ENCODE measurements at places on chromosomes 3 and 15.

DNA sequence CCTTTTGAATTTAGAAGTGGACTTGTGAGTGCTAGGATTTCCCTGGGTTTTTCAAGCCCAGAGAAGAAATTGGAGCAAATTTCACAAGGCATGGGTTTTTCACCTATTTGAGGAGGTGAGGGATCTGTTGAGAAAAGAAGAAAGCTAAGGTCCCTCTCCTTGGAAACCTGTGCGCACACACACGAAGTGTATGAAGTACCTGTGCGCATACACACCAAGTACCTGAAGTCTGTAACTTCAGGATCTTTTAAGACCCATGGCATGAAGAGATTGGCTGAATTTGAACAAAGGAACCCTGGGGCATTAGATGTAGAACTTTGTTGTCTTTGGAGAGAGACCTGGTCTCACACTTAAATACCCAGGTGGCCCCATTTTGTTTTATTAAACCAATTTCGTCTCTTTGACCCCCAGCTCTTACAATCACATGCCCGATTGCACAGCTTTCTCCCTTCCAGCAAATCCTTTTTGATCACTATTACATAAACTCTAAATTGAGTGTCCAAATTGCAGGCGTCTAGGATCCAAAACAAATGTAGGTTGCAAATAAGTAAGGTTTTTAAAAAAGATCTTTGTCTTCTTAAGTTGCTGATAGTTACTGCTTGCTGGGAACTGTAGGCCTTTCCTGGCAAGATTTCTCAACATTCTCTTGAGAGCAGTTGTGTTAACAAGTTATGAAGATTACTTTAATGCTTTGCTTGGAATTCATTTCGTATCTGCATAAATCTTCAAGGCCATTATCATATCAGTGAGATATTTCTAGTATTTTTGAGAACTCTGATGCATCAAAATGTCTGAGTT lies 64.3 kb downstream of the CMTM8 start:
- DNase-seq = no peak

GRCh38 chr3:155494332-155494731 lies 200.8 kb upstream of the STRIT1 start:
- no peak for DNase-seq

DNA sequence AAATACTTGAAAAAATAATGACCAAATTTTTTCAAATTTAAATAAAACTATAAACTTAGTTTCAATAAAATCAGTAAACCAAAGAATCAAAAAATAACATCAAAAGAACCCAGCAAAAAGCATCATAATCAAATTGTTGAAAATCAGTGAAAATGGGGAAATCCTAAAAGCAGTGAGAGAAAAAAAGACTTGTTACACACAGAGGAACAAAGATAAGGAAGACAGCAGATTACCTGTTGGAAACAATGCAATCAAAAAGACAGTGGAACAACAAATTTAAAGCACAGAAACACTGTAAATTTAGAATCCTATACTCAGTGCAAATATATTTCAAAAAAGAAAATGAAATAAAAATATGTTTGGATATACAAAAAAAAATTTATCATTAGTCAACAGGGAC lies 156.2 kb upstream of the LMCD1 start:
- DNase-seq = no peak

GRCh38 chr3:145294572-145294971 lies 866.4 kb downstream of the PLOD2 start:
- DNase-seq = no peak

DNA sequence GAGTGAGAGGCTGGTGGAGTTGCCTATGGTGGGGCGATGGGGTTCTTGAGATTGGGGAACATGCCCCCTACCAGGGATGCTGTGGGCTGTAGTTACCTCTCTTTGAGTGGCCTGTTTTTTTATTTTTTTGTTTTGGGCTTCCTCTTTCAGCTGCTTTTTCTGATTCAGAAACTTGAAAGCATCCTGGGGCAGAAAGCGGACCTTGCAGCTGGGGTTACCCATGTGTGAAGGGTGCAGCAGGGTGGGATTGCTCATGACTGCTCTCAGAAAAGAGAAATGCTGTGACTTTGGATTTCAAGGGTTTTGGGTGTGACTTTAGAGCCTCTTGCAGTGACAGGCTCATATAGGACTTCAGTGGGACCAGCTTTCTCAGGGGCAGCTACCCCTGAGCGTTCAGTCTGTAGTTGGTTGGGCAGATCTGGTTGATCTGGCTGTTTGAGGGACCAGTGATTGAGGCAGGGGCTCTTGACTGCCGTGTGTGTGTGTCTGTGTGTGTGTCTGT lies 1.8 kb downstream of the LIMD1 start:
- DNase-seq = no peak

GRCh38 chr15:90884719-90885431 lies 571 bp downstream of the FES start:
- no peak for DNase-seq

DNA sequence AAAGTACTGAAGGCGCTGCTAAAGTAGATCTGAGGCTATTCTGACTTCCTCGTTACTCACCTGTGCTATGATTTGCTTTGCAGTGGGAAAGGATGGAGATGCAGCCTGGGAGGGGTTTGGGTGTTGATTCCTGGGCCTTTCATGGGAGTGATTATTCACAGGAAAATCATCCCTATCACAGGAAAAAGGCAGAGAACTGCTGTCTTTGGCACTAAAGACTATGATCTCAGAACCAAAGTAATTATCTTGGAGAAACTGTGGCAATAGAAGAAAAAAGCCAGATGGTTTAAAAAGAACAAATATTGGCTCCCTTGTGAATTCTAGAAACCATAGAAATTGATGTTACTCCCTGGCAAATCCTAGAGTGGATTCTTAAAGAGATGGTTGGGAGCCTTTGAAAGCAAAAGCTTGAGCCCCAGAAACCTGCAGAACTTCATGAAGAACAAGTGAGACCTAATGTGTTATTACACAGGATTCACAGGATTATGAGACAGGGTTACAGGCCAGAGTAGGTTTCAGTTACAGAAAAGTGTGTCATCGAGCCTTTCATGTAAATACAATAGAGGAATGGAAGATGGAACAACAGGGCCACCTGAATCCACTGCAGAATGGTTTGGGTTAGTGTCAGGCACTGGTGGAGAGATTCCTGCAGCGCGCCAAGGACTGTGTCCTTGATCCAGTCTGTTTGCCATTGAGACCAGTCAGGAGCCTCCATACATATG lies 85.7 kb downstream of the OXNAD1 start:
- DNase-seq = no peak

DNA sequence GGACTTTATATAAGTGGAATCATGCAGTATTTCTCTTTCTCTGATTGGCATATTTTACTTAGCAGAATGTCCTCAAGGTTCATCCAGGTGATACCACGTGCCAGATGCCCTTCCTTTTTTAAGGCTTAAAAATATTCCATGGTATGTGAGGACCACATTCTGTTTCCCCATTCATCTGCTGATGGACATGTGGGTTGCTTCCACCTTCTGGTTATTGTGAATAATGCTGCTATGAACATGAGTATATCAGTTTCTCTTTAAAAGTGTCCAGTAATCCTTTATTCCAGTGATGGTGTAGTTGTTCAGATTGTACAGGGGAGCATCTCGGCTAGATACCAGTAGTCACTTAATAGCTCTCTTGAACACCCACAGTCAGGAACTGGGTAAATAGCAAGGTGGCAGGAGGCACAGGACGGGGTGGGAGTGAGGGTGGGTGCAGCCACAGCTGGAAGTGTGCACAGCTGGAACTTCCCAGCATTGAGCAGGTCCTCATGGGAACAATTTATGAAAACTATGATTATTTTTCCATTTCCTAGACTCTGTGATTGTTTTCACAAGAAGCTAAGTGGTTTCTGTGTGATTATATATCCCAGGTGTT lies 50.3 kb upstream of the ATG7 start:
- no peak for DNase-seq
